ENCODE measurements at places on chromosomes 6 and 20.

GRCh38 chr20:53255102-53255710 lies 283.0 kb downstream of the TSHZ2 start:
- DNase-seq: no peak

DNA sequence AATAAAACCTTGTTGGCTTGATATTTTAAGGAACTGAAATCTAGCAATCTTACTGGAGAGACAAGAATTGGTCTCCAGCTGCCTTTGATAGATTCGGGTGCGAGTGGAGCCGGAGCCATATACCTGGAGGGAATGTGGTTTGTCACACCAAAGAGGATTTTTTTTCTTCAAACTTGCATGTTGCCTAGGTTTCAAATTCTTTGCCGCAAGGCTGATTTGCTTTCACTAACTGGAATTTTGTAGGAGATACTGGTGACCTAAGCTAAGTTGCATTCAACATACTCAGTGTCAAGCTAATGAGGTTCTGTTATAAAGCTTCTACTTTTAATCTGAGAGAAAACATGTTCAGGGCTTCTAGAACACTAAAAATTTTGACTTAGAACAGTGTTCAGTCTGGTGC lies 39.7 kb upstream of the ASIP start:
- no peak for DNase-seq

- no peak for DNase-seq
Observed at GRCh38 chr6:155461556-155461955, 5.9 kb upstream of the NOX3 start.

DNA sequence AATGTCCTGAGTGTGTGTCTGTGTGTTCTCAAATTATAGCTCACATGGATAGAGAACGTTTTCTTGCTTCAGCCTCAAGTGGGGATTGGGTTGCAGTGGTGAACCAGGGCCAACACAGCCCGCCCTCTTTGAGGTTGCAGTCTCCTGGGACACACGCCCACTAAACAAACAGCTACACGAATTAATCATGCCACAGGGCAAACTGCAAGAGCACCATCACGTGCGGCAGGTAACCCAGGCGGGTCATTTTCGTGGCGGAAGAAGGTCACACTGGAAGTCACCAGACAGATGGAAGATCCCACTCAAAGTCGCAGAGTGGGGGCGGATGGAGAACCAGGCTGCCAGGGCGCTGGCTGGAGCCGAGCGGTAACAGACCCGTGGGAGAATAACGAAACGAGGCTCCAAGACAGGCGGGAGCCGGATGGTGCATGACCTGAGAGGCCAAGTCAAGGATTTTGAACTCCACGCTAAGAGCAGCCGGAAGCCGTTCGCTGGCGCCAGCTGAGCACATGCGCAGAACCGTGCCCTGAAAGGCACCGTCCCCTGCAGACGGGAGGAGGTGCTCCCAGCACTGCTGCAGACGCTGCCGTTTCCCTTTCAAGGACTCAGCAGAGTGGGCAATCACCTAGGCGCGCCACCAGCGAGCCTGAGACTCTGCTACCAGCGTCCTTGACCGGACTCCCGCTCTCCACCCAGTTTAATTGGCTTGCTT lies 10.7 kb downstream of the DLL1 start:
- no peak for DNase-seq

DNA sequence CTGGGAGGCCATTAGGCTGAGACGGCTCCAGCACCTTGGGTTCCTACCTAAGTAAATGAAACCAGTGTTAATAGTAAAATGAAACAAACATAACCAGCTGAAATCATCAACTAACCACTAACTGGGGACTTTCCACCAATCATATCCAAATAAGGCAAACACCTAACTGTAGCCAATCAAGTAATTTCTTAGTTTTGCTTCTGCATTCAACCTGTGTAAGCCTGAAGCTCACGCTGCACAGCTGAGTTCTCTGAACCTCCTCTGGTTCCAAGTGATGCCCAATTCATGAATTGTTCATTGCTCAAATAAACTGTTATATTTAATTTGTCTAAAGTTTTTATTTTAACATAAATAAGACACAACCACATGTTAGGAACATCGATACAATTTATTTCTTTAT lies 22.5 kb downstream of the KLHL32 start:
- DNase-seq: no peak
